Effector CD4-positive, alpha-beta T cell (primary cell): ENCODE measurements at places on chromosomes 1 and 21.

DNA sequence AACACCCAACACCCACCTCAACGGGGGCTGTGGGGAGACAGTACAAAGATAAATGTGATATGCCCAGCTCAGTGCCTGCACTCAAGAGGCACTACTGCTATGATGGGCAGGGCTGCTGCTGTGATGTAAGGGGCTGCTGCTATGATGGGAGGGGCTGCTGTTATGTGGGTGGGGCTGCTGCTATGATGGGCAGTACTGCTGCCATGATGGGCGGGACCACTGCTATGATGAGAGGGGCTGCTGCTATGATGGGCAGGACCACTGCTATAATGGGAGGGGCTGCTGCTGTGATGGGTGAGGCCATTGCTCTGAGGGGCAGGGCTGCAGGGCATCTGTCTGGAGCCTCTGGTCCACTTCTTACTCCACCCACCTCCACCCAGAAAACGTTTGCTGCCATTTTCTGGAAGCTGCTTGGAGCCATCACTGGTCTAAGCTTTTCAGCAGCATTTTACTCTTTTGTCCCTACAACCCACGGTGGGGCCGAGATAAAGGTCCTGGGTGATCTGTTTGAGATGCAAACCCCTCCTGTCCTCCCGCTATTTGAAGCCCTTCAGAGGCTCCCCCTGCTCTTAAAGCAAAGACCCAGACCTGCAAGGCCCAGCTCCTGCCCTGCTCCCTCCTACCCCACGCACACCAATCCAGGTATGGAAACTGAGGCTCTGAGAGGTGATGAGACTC, 656.9 kb downstream of the PTPRU start:
- DNase-seq: no peak

DNA sequence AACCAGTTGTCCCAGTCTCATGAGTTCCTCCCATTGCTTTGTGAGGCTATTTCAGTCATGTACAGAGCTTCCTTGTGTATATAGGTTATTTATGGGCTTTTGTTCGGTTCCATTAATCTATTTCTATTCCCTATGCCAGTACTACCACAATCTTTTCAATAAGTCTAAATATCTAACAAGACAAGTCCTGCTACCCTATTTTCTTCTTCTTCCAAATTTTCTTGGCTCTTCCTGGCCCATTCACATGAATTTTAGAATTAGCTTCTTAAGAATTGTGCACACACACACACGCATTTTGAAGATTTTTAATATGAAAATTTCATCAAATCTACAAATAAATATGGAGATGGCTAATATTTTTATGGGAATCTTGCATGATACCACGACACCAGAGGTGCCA, 33.8 kb upstream of the ATF3 start:
- no peak for DNase-seq

- no peak for DNase-seq
Measured at GRCh38 chr1:41495210-41495948, 10.9 kb upstream of the EDN2 start.

GRCh38 chr1:100794748-100795645, 75.5 kb downstream of the VCAM1 start:
- no peak for DNase-seq

DNA sequence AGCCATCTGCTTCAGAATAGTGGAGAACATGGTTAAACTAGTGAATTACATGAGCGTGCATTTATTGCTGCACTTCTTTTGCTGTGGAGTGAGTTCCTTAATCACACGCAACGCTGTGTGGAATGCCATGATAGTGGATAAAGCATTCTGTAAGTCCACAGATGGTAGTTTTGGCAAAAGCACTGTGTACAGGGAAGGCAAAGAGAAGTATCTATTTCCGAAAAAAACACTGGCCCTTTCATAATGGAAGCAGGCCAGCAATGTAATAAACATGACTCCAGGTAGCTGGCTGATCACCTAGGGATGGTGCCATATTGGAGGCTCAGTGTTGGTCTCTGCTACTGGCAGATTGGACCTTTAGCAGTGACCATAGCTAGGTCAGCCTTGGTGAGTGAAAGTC, 67.6 kb downstream of the FH start:
- no peak for DNase-seq

GRCh38 chr1:76105372-76105771, 30.8 kb downstream of the ST6GALNAC3 start:
- no peak for DNase-seq
